ENCODE measurements at places on chromosomes 7 and 10. TPM values are rescaled to one million over a fixed set of nuclear protein-coding genes. Genes with fewer than 3 reads are reported as not detected.

- peak; percentile 39 for ATAC-seq
These were observed 50.9 kb downstream of the AASS start for GRCh38 chr7:122092964-122093797.

GRCh38 chr10:35184527-35185171 lies 58.0 kb downstream of the CREM start:
- no peak for ATAC-seq

DNA sequence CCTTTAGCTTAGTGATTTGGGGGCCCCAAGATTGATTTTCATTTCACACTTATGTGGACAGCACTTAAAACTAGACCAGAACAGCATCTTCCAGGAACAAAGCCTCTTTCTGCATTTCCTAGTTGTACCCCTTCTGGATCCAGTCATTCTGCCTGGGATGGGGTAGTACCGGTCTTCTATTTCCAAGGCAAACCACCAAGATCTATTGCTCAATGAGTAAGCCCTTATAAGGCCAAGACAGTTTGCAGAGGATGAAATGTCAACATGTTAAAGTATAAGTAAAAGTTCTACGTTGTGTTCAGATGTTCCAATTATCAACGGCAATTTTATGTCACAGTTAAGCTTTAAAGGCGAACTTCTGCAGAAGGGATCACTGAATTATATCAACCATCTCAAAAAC lies 106.9 kb upstream of the ZNF746 start:
- no peak for ATAC-seq

DNA sequence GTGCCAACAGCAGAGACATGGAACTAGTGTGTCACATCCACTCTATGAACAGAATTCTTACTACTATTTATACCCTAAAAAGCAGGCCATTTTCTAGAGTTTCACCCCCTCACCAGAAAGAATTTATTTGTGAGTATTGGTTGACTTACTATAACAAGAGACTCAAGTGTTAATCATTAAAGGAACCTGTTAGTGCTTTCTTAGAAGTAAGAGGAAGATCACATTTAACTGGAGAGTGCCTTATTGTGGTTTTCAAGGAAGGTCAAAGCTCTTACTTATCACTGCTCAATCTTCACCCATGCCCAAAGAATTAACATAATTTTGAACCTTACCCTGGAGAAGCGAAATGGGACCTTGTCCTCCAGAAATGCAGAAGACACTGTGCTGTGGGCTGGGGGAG lies 169.3 kb upstream of the PRSS1 start:
- ATAC-seq, result no peak

GRCh38 chr10:28254290-28254985 lies 48.4 kb downstream of the MPP7 start:
- ATAC-seq, result no peak

DNA sequence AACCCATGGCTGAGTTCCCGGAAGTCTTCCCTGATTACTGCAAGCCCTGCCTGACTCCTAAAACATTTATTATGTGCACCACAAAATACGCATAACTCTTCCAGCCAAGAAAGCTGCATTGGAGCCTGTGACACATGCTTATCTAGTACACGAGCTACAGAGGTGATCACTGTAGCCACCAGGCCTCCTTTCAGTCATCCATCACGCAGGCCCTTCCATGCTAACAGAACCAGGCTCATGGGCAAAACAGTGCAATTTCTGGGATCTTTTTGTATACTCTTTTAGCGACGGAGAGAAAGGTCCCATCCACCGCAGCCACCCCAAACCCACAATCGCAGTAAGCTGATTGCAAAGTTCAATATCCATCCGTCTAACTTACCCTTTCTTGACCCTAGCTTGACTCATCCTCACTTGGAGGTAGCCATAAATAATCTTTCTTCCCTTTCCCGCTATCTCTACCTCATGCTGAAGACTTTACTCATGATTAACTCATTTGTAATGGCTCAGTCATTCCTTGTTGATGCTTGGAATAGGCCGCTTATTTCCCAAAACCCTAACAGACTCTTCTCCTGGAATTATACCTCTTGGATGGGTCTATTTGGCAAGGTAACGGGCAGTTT lies 1203.5 kb downstream of the TYW1 start:
- no peak for ATAC-seq

DNA sequence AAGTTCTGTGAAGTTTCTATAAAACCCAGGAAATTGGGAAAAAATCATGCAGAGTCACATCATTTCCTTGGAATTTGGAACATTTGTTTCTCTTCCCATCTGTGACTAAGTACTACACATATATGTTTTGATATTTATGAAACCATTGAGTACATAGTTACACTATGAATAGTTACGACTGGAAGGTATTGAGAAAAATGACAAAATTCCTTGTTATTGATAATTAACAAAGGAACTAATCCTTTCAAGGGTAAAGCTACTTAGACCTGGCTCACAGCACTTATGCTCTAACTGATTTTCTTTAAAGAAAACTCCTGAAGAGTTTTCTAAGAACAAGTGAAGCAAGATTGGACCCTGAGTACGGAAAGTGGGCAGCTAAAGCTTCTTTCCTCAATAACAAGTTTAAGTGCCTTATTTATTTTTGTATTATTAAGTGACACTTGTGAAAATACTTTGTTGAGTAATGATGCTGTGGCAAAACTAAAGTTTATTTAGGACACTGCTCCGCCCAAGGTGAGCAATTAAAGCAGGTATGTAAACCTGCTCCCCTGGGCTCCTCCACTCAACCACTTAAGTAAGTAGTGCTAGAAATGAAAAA lies 12.0 kb upstream of the GLCCI1 start:
- ATAC-seq, result no peak

DNA sequence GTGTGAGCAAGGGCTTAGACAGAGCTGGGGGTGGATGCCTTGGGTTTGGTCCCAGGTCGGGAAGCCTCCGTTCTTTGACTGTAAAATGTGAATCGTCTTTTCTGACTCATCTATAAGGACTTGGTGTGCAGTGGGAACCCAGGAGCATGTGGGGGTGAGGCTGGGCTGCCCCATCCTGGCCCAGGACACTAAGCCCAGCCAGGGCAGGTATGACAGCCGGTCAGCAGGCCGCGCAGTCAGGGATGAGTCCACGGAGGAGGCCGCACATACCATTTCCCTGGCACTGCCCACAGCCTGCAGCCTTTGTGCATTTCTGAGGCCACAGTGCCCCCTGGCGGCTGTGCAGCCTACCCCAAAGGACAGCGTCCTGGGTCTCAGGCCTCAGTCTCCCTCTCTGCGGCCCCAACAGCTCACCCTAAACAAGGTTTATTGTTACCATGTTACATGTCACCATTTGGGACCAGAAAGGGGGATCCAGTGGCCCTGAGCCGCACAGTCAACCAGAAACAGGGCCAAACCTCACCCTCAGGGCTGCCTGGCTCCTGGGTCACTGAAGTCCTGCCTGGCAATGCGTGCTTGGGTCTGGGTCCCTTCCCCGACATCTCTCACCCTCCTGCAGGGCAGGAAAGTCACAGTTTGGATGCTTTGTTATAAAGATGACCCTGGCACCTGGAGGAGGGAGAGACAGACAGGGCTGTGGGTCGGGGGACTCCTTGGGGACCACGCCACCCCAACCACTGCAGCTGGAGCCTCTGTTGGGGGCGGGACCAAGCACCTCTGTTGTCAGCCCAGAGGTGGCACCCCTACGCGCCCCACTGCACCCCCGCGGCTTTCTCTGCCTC lies 14.4 kb upstream of the SH2B2 start:
- ATAC-seq, result peak; percentile 90

DNA sequence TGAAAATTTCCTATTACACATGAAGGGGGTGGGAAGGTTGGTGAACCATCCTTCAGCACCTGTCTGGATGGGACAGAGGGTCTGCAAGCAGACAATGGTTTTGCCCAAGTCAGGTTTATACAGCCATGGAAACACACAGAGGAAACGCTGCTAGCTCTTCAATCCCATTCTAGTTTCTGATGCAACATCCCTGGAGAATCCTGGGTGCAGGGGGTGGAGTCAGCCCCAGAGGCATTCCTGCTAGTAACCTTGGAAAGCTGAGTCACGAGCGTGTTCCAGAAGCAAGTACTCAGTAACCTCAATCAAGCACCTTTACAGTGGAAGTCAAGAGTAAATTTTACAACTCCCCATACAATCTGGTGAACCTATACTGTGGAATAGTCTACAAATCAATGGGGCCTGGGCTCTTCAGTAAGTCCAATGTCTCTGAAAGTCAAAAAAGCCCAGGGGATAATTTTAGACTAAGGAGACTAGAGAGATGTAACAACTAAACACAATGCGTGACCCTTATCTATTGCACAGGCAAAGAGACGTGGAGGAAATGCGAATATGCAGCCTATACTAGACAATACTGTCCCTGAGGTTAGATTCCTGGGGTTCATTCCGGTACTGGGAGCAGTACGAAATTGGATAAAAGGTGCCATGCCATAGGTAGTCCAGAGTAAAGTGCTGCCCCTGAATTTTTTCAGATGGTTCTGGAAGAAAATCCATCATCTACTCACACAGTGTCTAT lies 95.4 kb downstream of the ZRANB1 start:
- ATAC-seq, result no peak

- ATAC-seq, result no peak
These were observed 121.2 kb downstream of the UBE2H start for GRCh38 chr7:129831424-129832058.

GRCh38 chr7:66307591-66308215 lies 102.6 kb downstream of the TPST1 start:
- no peak for ATAC-seq

DNA sequence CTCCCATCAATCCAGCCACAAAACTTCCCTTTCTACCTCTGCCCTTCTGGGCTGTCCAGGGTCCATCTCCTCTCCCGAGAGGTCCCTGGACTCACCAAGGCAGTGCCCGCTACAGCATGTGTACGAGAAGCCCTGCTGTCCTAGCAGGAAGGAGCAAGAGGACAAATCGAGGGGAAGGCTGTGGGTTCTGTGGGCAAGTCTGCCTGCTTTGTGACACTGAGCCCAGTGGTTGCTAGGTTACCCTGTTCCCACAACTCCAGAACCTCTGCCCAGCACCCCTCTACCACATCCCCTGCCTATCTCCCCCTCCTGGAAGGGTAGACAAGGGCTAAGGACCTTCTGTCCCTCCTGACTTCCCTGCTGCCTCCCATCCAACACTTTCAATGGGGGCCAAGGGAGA lies at the start of gene TBATA:
Gene TBATA, minus strand, starts transcription at position 188 of the 400 bp plus-strand sequence. CDS start 1,998 bp downstream, outside the sequence.
- no peak for ATAC-seq

DNA sequence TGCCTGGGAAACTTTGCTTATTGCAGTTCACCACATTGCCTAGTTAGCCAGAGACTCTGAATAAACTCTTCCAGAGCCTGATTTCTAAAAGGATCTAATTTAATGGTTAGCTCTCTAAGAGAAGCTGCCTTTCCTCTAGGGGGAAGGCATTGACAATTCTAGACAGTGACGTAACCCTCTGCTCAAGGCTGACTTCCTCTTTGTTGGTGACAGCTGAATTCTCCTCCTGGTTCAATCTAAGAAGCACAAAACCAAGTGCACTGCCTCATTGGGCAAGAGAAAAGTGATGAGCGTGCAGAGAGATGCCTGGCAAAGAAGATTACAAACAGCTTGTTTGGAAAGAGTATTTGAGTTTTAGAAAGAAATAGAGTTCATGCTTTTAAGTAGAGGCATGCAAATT lies 102.7 kb downstream of the MACC1 start:
- ATAC-seq, result peak; percentile 32

- ATAC-seq, result no peak
These were observed 638.5 kb downstream of the CCSER2 start for GRCh38 chr10:84966708-84967441.

OPALIN gene
- total RNA-seq, result not detected

VIPR2 gene
- total RNA-seq, result not detected

MNX1 gene
- total RNA-seq, result not detected

KLLN gene
- 0.78 TPM for total RNA-seq

CC2D2B gene
- total RNA-seq, result 0.73 TPM

AGR3 gene
- total RNA-seq, result not detected
